ENCODE measurements at places on chromosomes 11 and 22.

- no peak overlapping the region for H3K27ac ChIP-seq
- no peak overlapping the region for H3K4me3 ChIP-seq
- no peaks in the 10 kb centered on the region for H3K27me3 ChIP-seq
- no peaks in the 10 kb centered on the region for H3K36me3 ChIP-seq
Observed at GRCh38 chr22:42335839-42336378, 65.5 kb upstream of the TCF20 start.

GRCh38 chr11:38476808-38477575 is 1879.0 kb upstream of the RAG2 start:
- H3K27me3 ChIP-seq: no peaks in the 10 kb centered on the region
- H3K4me3 ChIP-seq: no peak overlapping the region
- H3K27ac ChIP-seq: no peak overlapping the region
- H3K4me1 ChIP-seq: no peaks in the 10 kb centered on the region
- no peak for DNase-seq

DNA sequence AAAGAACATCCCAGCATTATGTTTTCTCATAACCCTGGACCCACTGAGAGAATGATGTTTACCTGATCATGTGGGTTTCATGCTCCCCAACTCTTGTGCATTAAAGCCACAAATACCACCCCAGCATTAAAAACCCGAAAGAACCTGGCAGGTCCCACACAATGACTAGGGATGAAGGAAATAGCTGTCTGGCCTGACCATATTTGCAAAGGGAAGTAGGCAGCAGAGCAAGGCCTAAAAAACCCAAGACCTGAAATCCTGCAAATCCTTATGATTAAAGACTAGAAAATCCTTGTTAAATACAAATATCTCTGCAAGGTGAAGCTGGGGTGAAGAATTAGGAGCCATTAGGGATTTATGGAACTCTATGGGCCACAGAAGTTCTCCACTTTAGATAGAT is 23.7 kb downstream of the PAK1 start:
- no peak overlapping the region for H3K27ac ChIP-seq
- no peak for DNase-seq
- H3K4me3 ChIP-seq: no peak overlapping the region

DNA sequence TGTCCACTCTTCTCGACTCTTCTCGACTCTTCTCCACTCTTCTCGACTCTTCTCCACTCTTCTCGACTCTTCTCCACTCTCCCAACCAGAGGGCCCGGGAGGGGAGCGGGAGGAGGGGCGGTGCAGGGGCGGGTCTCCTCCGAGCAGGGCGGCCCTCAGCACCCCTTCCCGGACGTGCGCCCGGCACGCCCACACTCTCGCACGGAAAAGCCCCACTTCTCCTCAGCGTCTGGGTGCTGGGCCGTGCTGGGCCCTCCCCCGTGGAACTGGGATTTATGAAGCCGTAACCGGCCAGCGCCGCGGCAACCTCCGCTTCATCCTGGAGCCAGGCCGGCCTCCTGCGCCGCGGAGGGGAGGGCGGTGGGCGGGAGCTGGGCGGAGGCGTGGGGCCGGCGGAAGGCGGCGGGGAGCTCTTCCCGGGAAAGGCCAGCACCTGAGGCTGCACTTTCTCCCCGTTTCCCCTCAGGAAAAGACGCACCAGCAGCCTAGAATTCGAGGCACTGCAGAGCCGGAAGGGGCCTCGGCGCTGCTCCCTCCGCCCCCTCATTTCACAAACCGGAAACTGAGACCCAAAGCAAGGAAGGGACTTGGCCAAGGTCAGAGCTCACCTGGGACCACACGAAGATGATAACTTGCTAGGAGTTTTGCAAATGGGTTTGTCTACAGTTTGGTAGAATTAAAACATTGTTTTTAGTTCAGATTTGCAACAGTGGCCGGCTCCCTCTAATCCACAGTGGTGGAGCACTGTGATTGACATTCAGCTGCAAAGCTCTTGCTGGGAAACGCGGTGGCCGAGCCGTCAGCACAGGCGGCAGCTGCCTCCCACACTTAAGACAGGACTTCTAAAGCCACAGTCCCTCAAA is 31.6 kb upstream of the JAM3 start:
- H3K4me1 ChIP-seq: peaks cover 43% of the 10 kb centered on the region
- H3K4me3 ChIP-seq: peak overlapping the region; percentile 59
- H3K36me3 ChIP-seq: no peaks in the 10 kb centered on the region
- DNase-seq: no peak

DNA sequence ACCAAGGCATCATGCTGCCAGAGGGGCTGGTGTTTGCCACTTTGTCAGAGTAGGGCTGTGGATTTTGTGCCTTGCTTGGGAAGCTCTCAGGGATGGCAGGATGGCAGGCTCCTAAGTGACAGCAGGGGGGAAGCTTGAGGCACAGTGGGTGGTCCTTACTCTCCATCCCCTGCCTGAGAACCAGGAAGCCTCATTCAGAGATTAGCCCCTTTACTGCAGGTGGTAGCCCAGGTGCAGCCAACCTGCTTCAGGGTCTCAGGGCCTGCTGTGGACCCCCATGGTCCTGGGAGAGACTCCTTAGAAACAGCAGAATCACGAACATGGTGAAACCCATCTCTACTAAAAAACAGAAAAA is 8.9 kb upstream of the ST3GAL4 start:
- peaks cover 12% of the 10 kb centered on the region for H3K36me3 ChIP-seq
- no peaks in the 10 kb centered on the region for H3K27me3 ChIP-seq
- no peak overlapping the region for H3K4me3 ChIP-seq
- H3K27ac ChIP-seq: no peak overlapping the region
- no peaks in the 10 kb centered on the region for H3K4me1 ChIP-seq

All from neuronal stem cell (in vitro differentiated cells).